Mesothelial cell of epicardium (in vitro differentiated cells): ENCODE measurements at places on chromosomes 7 and 10. TPM values are rescaled to one million over a fixed set of nuclear protein-coding genes. Genes with fewer than 3 reads are reported as not detected.

DNA sequence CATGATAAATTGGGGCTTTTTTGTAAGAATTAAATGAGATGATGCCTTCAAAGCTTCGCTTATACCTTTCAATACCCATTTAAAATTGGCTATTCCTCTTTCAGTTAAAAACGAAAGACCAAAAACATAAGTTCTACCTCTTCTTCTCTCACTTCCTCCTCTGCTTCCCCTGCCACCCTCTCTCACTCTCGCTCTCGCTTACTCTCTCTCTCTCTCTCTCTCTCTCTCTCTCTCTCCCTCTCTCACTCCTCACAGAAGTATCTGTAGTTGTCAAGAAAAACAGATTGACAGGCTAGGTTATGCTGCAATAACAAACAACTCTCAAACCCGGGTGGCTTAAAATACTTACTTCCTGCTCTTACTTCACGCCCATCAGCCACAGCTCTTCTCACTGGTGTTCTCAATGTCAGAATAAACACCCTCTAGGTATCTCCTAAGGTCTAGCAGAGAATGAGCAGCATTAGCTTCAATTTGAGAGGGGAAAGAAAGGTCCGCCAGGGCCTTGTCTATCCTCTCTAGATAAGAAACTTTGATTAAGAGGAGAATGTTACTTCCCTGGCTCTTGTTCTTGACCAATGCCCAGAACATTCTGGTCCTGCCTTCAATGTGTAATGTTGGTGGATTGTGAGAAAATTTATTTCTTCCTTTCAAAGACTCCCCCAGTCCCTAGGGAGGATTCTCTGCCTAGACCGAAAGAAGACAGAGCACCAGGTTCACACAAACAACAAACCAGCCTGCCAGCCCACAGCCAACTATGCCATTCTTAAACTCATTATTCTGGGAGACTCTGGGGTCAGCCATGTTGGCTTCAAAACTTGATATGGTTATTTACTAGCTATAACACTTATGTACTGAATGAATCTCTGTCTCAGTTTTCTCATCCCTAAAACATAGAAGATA lies 1028.7 kb downstream of the XPNPEP1 start:
- no peak for DNase-seq
- no peak overlapping the region for H3K27ac ChIP-seq
- peaks cover 7% of the 10 kb centered on the region for H3K4me1 ChIP-seq

GRCh38 chr7:157981778-157982177 lies 605.8 kb downstream of the PTPRN2 start:
- H3K36me3 ChIP-seq: no peaks in the 10 kb centered on the region
- no peaks in the 10 kb centered on the region for H3K4me1 ChIP-seq
- no peak for DNase-seq
- H3K4me3 ChIP-seq: no peak overlapping the region

GRCh38 chr7:115962340-115962739 lies 68.2 kb downstream of the TFEC start:
- DNase-seq: no peak
- H3K27ac ChIP-seq: no peak overlapping the region
- no peaks in the 10 kb centered on the region for H3K36me3 ChIP-seq
- H3K4me1 ChIP-seq: peaks cover 13% of the 10 kb centered on the region

GRCh38 chr10:61187601-61188000 lies 243.6 kb upstream of the RHOBTB1 start:
- no peak overlapping the region for H3K4me3 ChIP-seq
- no peak overlapping the region for H3K27ac ChIP-seq
- no peak for DNase-seq
- peaks cover 6% of the 10 kb centered on the region for H3K4me1 ChIP-seq
- H3K27me3 ChIP-seq: no peaks in the 10 kb centered on the region

SLC16A9 gene
- 16.0 to 18.0 TPM (median 17.6 TPM) in 3 replicates for total RNA-seq

ANXA8 gene
- total RNA-seq: 2.0 to 2.8 TPM (median 2.3 TPM) in 3 replicates

- H3K27me3 ChIP-seq: no peaks in the 10 kb centered on the region
- DNase-seq: no peak
- H3K4me3 ChIP-seq: no peak overlapping the region
- H3K27ac ChIP-seq: no peak overlapping the region
Measured at GRCh38 chr7:73451780-73452398, 18.3 kb downstream of the FZD9 start.

DNA sequence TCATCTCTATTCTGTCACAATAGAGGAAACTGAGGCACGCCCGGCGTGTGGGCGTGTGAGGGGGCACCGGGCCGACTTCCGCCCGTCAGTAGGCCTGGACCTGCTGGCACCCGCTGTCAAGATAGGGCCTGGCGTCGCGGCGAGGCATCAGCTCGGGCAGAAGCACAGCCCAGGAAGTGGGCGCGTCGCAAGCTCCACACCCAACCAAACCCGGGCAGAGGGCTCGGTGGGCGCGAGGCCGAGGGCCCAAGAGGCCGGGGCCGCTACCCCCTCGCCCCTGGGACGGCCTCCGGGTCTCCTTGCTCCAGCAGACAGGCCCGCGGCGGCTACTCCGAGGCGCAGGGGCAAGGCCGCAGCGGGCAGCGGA lies 91.2 kb downstream of the SPAG6 start:
- H3K27me3 ChIP-seq: no peaks in the 10 kb centered on the region
- H3K4me3 ChIP-seq: peak overlapping the region; percentile 90
- peaks cover 62% of the 10 kb centered on the region for H3K4me1 ChIP-seq
- no peak for DNase-seq

ELMO1 gene
- 6.7 to 12.0 TPM (median 9.6 TPM) in 3 replicates for total RNA-seq

DNA sequence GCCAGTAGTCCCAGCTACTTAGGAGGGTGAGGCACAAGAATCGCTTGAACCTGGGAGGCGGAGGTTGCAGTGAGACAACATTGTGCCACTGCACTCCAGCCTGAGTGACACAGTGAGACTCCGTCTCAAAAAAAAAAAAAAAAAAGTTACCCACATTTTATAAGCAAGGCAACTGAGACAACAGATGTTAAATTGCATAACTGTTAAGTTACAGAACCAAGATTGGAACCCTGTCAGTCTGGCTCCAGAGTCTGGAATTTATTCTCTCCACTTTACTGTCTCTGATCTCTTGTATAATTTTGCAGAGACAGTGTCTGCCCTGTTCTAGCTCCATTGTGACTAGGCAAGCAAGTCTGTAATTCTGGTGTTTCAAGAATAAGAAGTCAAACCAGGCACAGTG lies 6.2 kb upstream of the ITGB1 start:
- no peaks in the 10 kb centered on the region for H3K27me3 ChIP-seq
- H3K36me3 ChIP-seq: no peaks in the 10 kb centered on the region
- no peak for DNase-seq
- H3K27ac ChIP-seq: peak overlapping the region; percentile 23
- H3K4me3 ChIP-seq: no peak overlapping the region
